ENCODE measurements at places on chromosomes 1 and 21.

- no peak for DNase-seq
Observed at GRCh38 chr1:41859686-41860085, 59.0 kb downstream of the HIVEP3 start.

DNA sequence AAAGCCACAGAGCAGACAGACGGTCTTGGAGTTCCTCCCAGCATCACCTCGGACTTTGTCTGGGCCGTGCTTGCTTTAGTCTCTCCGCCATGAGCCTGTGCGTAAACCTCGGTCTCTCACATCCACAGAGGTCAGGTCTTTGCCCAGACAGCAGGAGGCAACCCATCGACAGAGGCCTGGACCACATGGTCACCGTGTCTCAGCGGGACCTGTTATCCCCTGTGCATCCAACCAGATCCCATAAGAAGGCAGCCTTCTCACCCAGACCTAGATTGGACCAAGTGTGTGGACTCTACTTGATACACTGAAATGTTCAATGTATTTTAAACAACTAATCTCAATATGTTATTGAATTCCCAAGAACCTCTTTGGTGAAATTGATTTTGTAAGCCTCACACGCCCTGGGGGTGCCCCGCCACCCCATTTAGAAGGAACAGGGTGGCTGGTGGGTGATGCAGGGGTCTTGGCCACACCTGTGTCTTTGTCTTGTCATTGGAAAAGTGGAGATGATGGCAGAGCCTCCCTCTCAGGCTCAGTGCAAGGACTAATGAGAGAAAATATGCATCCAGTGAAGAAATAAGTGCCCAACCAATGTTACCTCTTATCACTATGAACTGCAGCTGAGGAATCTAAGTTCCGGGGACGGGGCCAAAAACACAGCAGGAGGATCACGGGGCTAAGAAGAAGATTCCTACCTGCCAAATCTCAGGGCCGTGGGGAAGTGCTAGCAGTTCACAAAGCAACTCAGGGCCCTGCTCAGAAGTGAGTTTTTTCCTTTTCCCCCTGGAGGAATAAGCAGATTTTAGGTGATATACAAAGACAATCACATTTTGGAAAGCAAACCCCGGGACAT lies 101.6 kb upstream of the BACE2 start:
- no peak for DNase-seq

- no peak for DNase-seq
Observed at GRCh38 chr1:212628046-212628445, 19.5 kb downstream of the ATF3 start.

GRCh38 chr1:238558156-238558555 lies 667.4 kb upstream of the ZP4 start:
- DNase-seq, result no peak

DNA sequence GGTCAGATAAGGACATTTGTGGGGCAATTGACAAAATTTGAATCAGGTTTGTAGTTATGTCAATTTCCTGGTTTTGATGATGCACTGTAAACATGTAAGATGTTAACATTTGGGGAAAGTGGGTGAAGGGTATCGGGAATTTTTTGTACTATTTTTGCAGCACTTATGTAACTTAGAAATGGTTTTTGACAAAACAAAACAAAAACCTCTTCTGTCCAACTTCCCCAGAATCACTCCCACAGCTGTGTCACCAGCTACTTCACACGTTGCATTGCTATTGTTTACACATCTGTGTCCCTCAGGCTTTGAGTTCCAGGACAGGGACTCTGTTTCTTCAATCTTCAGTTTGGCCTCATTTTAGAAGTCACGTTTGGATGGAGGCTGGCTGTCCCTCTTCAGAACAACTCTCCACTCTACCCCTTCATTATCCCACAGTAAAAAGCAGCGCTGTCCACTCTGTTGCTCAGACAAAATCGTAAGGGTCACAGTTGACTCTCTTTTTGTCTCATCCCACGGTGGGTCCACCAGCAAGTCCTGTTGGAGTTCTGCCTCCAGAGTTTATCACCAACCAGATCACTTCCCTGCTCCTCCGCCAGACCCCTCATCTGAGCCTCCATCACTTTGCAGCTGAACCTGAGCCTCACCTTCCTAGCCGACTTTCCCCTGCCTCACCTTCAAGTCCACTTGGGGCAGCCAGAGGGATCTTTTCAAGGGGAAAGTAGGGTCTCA lies 63.2 kb downstream of the NENF start:
- no peak for DNase-seq

- no peak for DNase-seq
Observed at GRCh38 chr1:87024936-87025540, 110.6 kb downstream of the HS2ST1 start.

DNA sequence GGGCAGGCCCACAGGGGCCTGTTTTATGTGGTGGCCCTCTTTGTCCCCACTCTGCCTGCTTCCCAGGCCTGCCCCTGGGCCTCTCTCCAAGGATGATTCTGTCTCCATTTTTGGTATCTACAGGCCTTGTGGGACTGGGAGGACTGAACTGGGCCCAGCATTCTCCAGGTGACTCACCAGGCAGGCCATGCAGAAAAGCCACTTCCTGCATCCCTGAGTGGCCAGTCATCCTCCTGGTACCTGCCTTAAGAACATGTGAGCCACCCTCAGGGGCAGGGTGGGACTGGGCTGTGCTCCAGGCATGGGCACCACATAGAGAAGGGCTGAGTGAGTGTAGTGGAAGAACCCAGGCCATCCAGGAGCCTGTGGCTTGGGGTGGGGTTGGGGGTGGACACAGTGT lies 20.0 kb upstream of the BCAR3 start:
- no peak for DNase-seq

DNA sequence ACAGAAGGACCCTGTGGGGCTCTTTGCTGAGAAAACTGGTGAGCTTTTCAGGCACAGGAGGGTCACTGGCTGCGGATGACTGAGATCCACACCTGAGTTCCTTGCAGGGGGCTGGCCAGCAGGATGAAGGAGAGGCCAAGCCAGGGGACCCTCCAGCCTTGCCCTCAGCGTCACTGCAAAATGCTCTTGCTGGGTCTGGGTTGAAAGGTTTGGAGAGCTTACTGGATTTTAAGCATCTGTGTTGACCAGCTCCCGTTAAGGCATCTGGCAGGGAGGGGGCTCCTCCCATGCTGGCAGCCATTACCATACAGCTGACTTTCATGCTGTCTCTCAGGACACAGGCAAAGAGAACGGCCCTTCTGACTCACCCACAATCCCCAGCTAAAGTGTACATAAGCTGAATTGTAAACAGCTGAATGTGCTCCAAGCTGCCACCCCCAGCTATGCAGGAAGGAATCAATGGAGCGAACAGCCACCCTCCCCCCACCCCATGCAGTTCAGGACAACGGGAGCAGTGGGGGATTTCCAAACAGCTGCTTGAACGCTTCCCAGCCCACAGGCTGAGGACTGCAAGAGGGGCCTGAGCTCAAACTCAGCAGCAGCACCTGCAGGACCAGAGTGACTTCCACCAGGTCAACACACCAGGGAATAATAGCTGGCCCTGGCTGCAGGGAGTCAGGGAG lies 21.3 kb upstream of the A3GALT2 start:
- no peak for DNase-seq

- no peak for DNase-seq
Observed at GRCh38 chr1:150972417-150972940, 2.2 kb downstream of the CERS2 start.

DNA sequence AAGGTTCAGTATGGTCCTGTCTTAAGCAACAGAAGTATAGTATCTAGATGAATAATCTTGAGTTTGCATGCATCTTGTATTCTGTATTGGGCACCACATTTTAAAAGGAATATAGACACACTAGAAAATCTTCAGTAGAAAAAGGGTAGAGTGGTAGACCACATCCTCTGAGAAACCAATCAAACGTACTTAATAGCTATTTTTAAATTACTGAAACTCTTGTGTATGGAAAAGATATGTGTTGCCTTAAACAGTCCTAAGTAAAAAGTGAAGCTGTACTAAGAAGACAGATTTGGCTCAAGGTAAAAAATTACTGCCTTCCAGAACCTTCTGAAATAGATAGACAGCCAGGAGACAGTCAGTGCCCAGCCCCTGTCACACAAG lies 3.1 kb downstream of the CTXND2 start:
- no peak for DNase-seq

DNA sequence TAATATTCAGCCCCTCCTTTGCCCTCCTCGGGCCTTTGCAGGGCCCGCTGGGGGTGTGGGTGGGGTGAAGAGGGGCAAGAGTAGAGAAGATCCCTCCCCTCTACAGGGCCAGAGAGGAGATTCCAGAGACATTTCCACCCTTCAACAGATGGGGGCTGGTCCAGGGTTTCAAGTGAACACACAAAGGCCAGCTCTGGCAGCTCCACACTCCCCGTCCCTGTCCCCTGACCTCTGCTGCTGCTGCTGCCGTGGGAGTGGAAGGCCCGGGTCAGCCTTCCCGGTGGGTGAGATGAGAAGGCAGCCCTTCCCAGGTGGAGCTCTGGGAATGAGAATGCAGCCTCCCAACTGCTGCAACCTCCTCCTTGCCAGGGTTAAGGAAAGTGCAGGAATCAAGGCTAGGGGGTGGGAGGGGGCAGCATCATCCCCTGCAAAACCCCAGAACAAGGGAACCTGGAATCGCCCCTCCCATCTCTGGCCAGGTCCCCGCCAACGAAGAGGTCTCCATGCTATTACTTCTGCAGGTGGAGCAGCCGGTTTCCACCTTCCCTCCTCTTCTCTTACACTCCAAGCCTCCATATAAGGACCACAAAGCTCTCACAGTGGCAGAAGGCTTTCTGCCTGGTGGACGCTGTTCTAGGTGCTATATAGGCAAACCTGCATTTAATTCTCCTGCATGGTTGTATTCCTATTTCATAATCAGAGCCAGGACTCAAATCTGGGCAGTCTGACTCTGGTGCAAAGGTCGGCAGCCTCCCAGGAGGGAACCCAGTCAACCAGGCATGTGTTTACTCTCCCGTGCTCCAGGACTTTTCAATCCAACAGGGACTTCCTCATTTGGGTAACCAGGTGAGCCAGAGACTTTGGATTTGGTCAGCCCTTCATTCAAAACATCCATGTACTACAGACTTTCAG lies 22.9 kb upstream of the ARHGEF10L start:
- DNase-seq, result no peak

GRCh38 chr1:164673584-164674214 lies 114.7 kb downstream of the PBX1 start:
- DNase-seq, result no peak
